ENCODE measurements at places on chromosomes 5 and 9.

DNA sequence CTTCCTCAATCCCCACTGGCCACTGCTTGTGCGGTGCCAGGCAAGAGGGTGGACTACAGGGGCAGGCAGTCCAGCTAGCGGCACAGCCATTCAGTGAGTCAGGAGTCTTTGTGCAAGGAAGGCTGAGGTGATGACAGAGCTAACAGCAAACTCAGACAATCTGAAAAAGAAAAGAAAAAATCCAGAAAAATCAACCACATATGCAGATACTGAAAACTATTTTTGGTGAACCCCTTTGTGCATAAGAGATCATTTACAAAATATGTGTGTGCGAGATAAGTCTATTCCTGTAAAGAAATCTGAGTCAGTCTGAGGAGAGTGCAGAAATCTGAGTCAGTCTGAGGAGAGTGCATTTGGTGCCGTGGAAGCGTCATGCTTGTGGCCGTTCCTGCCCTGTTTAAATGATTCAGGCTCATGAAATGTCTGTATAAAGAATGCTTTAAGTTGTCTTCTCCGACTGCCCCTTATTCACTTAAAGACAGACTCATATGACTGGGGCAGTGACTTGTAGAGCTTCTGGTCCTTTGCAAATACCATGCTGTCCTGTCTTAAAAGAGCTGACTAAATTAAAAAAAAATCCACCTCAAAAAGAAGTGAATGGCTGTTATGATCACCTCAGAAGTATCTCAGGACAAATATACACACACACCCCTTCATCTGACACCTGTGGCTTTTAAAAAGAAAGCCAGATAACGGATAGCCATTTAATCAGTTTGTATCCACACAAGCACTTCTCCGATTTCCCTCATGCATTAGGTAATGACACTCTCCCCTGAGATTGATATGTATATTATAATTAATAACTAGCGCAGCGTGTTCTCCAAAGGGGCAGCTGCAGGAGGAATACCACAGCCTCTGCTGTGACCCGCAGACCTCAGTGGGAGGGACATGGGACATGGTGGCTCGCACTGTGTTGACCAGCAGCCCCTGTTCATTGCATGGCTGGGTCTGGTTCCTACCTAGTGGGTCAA lies 47.3 kb downstream of the TRIO start:
- no peak for DNase-seq

- DNase-seq = no peak
Observed at GRCh38 chr9:97484134-97484533, 17.3 kb upstream of the TMOD1 start.

- DNase-seq = no peak
Observed at GRCh38 chr5:64451551-64451950, 54.3 kb upstream of the RGS7BP start.

DNA sequence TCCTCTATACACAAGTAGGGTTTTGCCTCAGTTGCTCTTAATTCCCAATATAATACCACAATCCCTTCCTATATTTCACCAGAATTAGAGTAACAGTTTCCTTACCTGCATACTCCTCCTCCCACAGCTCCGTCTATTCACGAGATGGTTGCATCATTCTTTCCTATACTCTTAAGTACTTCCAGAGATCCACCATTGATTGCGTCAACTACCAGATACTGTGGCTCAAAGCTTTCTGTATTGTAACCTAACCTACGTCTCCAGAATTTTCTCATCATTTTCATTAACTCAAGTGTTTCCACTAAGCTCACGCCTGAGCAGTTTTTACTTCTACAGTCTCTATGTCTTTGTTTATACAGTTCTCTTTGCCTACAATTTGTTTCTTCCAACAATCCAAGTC lies 31.2 kb upstream of the MINAR2 start:
- DNase-seq = no peak
